ENCODE measurements at places on chromosomes 12 and 14. TPM values are rescaled to one million over a fixed set of nuclear protein-coding genes. Genes with fewer than 3 reads are reported as not detected.

- no peak for DNase-seq
Measured at GRCh38 chr14:38999949-39000348, 103.1 kb downstream of the SEC23A start.

DNA sequence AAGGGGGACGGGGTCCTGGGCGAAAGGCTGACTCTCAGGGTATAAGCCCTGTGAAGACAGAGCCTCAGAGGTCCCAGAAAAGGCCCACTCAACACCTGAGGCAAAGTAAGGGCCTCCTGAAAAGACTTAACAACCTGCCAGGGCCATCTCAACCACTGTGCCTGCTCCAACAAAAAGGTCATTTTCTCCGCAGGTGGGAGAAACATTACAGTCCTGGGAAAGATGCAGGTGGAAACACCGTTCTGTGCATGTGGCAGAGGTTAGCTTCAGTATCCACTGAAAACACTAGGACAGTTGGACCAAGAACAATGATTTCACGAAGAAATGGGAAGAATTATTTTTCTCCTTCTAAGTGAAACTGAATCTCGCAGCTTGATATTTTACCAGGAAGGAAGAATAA is 50.9 kb downstream of the CCDC88C start:
- DNase-seq = no peak

DNA sequence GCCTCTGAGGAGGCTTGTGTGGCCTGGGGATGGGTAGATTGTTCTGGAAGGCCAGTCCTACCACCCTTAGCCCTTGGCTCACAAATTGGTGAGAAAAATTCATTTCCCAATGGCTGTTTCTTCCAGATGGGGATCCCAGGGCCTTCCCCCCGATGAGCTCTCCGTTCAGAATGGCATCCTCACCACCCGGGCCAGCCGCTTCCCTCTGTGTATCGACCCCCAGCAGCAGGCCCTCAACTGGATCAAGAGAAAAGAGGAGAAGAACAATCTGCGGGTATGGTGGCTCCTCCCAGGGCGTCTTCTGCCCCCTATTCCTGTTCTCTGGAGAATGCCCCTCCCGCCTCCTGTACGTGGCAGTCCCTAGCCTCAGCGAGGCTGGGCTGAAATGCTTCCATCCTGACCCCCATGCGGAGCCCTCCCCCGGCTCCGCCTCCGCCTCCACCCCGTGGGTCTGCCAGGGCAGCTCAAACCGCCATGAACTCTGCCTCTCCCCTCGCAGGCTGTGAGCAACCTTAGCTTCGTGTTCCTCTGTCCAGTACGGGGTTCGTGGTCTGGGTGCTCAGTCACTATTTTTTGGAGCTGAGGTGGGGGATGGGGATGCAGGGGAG is 57.8 kb downstream of the CCDC92 start:
- DNase-seq = no peak

DNA sequence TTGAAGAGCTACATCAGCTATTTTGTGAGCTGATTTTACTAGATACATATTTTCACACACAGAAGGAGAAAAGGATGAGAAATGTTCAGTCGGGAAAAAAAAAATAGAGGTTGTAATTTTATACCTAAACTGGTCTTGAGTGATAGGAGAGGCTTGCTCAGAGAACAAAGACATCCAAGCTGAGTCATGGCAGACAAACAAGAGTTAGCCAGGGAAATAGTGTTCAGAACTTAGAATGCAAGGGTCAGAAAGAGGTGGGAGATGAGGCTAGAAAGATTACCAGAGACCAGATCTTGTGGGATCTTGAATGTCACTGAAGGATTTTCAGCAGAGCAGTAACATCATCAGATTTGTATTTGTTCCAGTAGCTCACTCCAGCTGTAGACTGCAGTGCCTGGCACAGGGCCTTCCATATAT is 121.9 kb upstream of the ATF1 start:
- DNase-seq = no peak

GRCh38 chr12:126033751-126034150 is 968.5 kb downstream of the AACS start:
- no peak for DNase-seq

GRCh38 chr14:35331605-35332516 is 39.7 kb downstream of the PSMA6 start:
- DNase-seq = no peak

DNA sequence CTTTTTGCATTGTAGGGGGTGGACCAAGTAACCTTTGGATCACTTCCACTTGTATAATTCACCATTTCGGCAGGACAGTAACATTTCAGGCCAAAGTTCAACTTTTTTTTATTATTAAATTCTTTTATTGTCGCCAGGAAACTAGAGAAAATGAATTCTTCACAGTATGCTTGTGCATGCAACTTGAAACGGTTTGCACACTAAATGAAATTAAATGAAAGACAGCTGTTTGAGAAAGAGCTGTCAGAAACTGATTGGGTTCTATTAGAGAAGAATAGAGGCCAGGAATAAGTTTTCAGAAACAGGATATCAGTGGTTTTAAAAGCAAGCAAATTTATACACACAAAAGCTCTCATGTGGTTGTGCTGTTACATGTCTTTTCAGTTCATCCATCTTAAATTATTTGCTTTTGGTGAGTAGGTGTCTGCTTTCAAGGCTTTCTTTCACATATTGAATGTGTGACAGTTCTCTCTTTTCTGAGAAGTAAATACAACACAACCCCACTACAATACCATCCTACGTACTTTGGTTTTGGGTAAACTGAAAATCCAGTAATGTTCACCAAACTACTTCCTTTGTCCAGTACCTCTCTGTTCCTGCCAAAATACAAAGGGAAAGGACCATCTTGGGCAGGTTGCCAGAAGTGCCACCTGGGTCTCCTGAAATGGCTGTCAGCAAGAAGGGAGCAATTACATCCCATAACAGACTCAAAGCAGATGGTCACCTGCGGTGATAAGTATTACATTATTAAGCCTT is 291.7 kb downstream of the RAD51B start:
- DNase-seq = no peak

GRCh38 chr12:103205906-103206305 is 248.4 kb downstream of the ASCL1 start:
- no peak for DNase-seq

DNA sequence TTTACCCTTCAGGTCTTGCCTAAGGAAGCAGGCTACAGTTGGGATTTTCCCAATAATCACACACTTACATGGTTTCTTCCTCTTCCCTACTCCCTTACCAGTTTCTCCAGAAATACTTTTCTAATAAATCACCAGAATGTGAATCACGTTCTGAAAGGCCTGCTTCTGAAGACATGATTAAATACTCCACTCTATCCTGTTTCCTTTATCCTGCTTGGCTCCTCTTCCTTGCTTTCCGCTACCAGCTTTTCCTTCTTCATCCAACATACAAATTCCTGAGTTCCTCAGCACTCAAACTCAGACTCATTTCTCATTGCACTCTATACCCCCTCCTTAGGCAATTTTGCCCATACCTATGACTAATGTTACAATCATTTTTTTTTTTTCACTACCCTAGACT is 118.3 kb downstream of the MGAT4C start:
- DNase-seq = no peak

DNA sequence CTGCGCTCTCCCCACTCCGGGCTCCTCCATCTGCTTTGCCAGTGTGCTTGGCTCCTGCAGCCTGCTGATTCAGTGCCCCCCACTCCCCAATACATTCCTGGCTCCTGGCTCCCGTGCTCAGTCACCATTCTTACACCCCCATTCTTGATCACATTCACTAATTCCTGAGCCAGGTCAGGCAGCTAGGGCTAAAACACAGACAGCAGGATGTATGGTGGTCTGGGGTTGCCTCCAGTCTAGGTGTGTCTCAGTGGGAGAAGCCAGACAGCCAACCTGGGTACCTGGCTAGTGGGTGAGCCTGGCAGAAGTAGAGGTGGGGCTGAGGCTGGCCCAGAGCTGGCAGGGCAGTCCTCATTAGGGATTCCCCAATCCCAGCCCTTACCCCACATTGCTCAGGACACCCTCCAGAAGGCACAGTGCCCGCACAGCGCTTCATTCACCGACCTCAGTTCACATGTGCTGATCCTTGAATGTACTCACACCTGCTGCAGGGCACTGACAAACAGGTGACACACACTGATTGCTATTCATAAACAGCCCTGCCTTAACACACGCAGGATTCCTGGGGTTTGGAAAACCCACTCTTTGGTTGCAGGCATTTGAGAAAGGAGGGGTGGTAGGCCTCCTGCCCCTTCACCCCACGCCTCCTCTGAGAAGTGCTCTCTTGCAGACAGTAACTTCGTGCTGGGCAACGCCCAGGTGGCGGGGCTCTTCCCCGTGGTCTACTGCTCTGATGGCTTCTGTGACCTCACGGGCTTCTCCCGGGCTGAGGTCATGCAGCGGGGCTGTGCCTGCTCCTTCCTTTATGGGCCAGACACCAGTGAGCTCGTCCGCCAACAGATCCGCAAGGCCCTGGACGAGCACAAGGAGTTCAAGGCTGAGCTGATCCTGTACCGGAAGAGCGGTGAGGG is 1.7 kb downstream of the KCNH3 start:
- no peak for DNase-seq

DNA sequence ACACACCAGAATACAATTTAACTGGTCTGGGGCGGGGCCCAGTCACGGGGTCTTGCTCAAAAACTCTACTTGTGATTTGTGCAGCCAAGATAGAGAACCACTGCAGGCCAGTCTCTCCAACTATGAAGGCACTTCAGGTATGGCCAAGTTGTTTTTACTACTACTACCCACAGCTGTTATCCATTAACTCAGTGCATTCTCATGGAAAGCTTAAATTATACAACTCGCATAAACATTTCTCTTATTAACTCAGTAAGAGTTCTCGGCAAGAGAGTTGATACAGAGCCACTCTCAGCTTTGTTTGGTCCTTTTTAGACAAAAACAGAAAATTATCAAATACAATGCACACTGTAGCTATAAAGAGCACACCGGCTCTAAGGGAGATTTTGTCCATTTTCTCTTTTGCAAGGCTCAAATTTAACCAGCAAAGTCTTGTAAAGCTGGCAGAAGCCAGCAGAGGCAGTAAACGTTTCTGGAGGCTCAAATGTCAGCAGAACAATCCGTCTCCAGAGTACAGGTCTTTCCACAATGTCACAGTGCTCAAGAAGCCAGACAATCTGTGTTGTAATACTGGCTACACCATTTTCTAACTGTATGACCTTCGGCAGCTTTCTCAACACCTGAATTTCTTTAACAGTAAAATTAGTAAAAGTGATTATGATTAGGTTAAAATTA is 85.9 kb downstream of the PTGER2 start:
- no peak for DNase-seq

GRCh38 chr14:20681348-20682126 is 2.8 kb upstream of the RNASE4 start:
- peak; percentile 80 for DNase-seq

GRCh38 chr14:22456998-22457594 is 131.9 kb downstream of the DAD1 start:
- no peak for DNase-seq

DNA sequence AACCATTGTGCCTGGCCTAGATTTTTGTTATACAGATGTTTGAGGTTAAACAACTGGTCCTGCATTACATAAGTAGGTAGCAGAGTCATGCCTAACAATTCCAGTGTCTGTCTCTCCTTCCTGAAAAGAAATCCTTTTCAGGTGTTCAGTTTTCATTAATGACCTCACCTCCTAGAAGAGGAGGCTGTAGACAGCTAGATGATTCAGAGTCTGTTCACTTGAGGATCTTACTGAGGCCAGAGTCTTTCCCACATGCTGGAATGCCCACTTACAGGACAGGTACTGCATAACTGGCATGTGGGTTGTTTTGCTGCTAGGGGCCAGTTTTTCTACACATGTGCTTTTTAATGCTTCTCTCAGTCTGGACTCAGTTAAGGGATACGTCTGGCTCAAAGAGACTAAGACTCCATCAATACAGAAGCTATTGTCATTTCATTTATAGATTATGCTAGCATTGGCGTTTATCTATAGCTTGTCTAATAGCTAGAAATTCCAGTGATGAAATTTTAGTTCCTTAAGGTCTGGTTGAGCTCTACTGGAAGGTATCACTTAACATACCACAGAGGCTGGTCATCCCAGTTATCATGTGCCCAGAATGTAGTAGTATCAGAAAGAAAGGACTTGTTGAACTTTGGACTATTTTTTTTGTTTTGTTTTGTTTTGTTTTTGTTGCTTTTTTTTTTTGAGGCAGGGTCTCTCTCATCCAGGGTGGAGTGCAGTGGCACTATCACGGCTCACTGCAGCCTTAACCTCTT is 206.4 kb downstream of the ERC1 start:
- no peak for DNase-seq

- no peak for DNase-seq
Measured at GRCh38 chr12:92133795-92134637, 11.6 kb downstream of the BTG1 start.

DNA sequence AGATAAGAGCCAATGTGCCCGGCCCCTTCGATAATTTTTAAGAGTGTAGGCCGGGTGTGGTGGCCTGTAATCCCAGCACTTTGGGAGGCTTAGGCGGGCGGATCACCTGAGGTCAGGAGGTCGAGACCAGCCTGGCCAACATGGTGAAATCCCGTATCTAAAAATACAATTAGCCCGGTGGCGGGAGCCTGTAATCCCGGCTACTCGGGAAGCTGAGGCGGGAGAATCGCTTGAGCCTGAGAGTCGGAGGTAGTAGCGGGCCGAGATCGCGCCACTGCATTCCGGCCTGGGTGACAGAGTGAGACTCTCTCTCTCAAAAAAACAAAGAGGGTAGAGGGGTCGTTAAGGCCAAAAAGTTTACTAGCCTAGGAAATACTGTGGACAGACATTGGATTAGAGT is 2.6 kb downstream of the KRAS start:
- DNase-seq = no peak

- DNase-seq = no peak
Measured at GRCh38 chr14:59308673-59309072, 120.2 kb downstream of the DAAM1 start.

DNA sequence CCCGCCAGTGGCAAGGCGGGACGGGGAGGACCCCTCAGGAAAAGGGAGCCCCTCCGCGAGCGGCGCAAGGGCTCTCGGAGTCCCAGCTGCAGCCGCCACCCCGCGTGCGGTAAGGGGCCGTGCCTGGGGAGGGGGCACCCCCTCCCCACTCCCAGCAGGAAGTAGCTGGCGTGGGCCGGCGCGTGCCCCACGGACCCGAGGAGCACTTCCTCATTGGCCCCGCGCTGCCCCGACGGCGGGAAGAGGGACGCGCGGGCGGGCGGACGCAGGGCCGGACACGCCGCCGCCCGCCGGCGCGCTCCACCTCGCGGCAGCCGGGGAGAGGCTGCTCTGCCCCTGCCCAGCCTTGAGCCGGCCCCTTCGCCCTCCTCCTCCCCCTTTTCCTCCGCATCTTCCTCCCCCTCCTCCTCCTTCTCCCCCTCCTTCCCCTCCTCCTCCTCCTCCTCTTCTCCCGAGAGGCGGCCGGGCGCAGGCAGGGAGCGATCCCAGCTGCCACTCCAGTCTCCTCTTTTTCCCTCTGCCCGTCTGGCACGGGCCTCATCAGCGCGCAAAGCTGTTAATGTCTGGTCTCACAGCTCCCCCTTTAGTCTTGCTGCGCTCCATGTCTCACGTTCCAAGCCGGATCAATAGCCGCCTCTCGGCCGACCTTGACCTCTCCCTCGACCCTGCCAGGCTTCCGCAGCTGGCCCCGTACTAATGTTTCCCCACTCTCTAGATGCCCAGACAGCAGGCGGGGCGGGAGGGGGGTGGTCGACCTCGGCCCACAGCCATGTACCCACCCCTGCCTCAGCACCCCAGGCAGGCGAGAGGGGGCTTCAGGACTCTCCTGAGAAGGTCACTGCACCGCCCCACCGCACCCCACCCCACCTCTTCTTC is 2.6 kb upstream of the BCL11B start:
- no peak for DNase-seq

Gene JAG2
- total RNA-seq = 36.7 TPM

Gene OR6C65
- not detected for total RNA-seq

Gene KRT83
- total RNA-seq = not detected

Gene PRPH
- total RNA-seq = 0.38 TPM

Gene ARHGEF40
- total RNA-seq = 26.3 TPM

Gene KRT71
- total RNA-seq = not detected

Gene WNT1
- total RNA-seq = not detected

Gene RTL1
- total RNA-seq = not detected

Gene SOAT2
- total RNA-seq = not detected

Gene SERPINA10
- total RNA-seq = not detected

Measured in cardiac septum (tissue), 1 donor.